ENCODE measurements at places on chromosomes 11 and 22.

GRCh38 chr11:19864141-19865140 is 151.8 kb downstream of the NAV2 start:
- DNase-seq = no peak

DNA sequence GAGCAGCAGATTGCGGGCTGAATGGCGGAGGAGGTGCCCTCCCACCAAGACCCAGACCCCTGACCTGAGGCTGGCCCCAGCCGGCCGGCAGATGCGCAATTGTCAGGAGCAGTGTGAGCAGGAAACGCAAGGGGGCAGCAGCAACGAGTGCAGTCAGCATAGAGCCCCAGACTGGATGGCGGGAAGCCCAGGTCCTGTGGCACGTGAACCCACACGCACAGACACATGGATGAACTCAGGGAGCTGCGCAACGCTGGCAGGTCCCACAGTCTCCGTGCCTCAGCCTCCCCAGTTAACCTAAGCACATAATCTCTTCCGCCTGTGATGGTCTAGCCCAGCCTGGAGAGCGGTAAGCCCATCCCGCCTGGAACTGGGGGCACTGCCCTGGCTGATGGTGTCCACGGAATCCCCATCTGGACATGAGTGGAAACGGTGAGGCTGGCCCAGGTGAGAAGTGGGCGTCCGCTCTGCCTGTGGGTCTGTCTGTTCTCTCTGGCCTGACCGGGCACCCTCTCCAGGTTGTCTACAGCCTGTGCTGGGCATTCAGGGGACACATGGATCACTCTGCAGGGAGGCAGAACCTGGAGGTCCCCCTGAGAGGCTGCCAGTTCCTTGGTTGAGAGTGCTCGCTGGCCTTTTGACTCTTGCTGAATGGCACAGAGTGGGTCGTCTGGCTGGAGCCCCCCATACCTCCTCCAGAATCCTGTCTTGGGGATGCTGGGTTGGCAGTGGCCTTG is 626 bp upstream of the TBX10 start:
- DNase-seq = no peak

GRCh38 chr11:95829580-95830259 is 39.4 kb downstream of the CEP57 start:
- DNase-seq = no peak

DNA sequence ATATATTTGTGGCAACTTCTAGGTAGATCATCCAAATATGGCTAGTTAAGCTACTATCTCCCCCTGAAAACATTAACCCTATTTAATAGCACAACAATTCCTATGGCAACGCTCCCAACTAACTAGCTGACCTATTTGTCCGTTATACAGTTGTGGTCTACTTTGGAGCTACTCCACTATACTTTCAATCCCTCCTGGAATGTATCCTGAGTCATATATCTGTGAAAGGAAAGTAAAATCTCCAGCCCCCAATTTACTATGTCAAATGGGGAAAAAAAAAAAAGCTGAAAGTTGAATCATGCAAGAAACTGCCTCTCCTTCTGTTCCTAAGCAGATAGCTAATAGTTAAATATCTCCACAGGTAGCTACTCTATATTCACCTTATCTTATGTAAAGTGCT is 128.5 kb downstream of the CD44 start:
- no peak for DNase-seq

- DNase-seq = no peak
Measured at GRCh38 chr22:43400449-43400848, 11.4 kb upstream of the MPPED1 start.

GRCh38 chr11:11620921-11621572 is 758 bp downstream of the GALNT18 start:
- DNase-seq = peak; percentile 35

GRCh38 chr11:17524221-17524620 is 20.0 kb downstream of the USH1C start:
- DNase-seq = no peak

DNA sequence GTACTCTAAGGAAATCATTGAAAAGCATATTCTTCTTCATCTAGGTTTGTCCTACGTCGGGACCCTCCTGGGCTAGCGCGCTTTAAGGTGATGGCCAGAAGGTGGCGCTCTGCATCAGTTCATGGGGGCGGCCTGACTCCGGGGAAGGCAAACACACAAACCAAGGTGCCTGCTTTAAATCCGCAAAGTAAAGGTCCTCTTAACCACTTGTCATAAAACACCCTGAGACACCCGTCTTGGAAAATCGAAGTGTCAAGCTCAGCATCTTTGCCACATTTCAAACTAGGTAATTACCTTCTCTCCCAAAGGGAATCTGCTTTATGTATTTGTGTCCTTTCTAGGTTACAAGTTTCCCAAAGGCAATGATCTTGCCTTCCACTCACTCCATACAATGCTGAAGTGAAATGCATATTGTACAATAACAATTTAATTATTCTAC is 33.9 kb downstream of the LMO2 start:
- peak; percentile 46 for DNase-seq

- DNase-seq = no peak
Measured at GRCh38 chr22:22076932-22077703, 94.5 kb upstream of the TOP3B start.

DNA sequence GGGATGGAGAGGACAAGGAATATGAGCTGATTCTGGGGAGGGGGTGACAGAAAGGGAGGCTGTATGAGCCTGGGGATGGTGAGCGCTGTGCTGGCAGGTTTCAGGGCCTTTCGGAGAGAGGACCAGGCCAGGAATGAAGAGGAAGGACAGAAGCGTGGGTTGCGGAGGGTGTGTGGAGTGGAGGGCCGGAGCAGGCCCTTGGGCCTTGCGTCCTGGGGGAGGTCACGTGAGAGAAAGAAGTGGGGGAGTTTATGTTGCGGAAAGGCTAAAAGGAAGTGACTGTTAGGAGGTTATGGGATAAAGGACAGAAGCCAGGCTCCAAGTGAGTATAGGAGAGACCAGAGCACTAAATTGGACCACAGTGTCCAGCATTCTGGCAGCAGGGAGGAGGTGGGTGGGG is 17.5 kb downstream of the BCR start:
- DNase-seq = no peak

GRCh38 chr11:120400564-120401364 is 64.6 kb downstream of the ARHGEF12 start:
- no peak for DNase-seq

GRCh38 chr11:79220171-79220570 is 220.7 kb downstream of the TENM4 start:
- DNase-seq = no peak

GRCh38 chr11:1134848-1135445 is 22.8 kb upstream of the MUC5AC start:
- DNase-seq = no peak

DNA sequence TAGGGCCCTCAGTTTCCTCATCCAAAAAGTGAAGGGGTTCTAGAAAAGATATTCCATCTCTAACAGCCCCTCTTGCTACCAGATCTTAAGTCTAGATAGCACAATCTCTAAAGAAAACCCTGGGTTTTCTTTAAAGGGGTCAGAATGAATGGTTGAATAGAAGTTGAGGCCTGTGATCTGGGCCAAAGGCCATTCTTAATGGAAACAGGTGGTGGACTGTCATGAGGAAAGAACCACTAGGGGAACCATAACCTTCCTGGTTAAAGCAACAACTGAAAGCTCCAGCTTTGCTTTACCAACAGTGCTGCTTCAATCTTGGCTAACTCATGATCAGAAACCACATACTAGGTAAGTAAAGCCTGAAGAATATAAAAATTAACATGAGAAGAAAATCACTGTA is 1.8 kb downstream of the CELF1 start:
- DNase-seq = no peak

- peak; percentile 31 for DNase-seq
Measured at GRCh38 chr11:123707606-123708205, 33.8 kb downstream of the ZNF202 start.

GRCh38 chr22:19705181-19705934 is 8.9 kb upstream of the SEPTIN5 start:
- DNase-seq = no peak

GRCh38 chr11:134474942-134475341 is 62.9 kb upstream of the B3GAT1 start:
- no peak for DNase-seq

DNA sequence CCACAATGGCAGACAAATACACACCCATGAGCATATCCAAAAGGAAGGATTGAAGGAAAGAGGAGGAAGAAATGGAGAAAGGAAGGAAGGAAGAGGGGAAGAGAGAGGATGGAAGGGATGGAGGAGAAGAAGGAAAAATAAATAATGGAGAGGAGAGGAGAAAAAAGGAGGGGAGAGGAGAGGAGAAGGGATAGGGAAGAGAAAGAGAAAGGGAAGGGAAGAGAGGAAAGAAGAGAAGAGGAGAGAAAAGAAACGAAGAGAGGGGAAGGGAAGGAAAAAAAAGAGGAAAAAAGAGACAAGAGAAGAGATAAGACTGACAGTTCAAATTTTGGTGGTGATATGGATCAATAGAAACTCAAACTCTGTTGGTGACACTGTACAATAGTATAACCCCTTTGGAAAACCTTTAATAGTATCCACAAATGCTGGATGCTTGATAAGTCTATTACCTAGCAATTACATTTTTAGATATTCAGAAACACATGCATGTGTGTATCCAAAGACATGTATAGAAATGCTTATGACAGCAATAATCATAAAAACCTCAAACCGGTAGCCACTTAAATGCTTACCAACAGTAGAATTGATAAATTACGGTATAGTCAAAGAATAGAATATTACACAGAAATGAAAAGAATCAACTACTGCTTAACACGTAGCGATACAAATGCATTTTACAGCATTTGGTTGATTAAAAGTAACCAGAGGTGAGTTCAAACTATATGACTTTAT is 1.2 kb upstream of the HBD start:
- no peak for DNase-seq

All from T-helper 2 cell treated with Interferon-gamma antibody and Interleukin-4, amounts not matched to agents 5 μg/mL and 100 μg/mL, for 36 hours (primary cell).